ENCODE measurements at places on chromosomes 12 and 14.
A peak's percentile ranks its signal among the peaks of the same experiment; 100 is the strongest.

GRCh38 chr14:38363217-38363616 is 107.3 kb upstream of the CLEC14A start:
- no peak for DNase-seq

DNA sequence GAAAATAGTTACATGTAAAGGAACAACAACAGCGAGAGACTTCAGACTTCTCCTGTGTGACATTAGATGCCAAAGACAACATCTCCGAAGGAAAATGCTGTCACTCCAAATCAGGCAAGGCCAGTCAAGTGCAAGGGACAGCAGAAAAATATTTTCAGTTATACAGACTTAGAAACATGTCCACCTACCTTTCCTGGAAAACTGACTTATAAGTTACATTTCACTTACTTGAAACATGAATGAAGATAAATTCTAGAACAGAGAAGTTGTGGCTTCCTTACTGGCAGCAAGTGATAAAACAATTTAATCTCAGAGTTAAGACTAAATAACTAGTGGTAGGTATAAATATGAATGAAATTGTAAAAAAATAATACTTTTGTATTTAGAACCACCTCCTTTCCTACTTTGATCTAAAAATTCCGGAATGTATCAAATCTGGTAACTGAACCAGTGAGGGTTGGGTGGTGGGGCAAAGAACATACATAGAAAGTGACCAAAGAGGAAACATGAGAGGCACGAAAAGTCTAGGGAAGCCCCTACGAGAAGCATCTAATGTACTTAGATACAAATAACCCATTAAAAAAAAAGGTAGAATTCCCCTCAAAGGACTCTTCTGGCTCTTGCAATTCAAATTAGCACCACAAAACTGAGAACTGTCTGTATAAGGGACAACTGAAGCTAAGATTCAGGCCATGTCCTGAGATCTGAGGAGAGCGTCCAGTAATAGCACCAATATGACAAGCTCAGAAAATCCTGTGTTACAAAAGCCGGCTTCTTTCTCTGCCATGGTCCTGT is 21.2 kb downstream of the MTHFD1 start:
- DNase-seq = no peak

GRCh38 chr12:95198914-95199313 is 18.4 kb downstream of the FGD6 start:
- no peak for DNase-seq

DNA sequence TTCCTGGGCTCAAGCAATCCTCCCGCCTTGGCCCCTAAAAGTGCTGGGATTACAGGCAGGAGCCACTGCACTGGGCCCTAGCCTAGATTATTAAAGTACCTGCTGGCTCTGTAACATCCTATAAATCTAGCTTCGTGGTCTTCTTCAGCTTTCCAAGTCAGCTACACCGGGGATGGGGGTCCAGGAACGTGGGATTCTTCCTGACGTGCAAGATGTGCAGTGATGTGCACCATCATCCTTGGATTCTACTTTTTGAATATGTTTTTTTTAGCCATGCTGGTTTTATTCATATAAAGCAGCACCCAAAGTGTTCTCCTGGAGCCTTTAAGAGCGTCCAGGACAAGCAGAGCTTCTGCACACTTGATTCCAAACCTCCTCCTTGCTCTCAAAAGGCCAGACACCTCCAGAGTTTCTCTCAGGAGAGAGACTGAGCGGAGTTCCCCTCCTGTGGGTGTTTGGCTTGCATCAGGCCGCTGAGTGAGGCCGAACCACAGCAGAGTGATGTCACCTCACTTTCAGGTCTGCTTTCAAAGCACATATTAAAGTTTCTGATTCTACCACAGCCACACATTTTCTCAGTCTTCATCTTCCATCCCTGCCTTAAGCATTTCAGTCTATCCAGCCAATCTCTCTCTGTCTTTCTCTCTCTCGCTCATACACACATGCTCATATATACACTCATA is 33.4 kb downstream of the VCPKMT start:
- DNase-seq = peak; percentile 75

- DNase-seq = no peak
These were observed 267.7 kb downstream of the KCNH5 start for GRCh38 chr14:62777510-62777909.

DNA sequence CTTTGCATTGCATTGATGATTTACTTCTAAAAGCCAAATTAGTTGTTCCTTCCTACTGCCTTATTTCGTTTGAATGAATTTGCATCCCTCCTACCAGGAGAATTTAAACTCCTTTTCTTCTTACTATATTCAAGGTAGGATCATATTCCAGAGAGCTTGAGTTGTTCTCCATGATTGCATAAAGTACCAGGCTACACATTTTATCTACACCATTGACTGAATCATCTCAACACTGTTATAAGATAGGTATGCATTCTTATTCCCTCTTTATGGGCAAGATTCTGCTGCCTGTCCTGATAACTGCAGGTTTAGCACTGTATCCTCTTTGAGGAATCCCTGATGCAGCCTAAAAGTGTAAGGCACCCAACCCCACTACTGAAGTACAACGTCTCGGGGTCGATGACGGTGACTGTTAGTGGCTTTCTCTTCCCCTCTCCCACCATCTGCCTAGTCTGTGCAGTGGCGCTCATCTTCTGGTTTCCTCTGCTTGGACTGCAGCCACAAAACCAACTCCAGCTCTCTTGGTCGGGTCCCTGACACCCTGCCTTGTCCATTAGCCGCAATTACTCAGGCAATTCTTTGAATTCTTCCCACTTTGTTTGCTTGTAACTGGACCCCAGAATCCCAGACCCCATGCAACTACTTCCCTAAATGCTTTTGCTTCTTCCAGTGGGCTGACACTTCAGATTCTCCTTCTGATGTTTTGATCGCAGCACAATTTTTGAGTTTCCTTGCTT is 44.4 kb upstream of the STXBP6 start:
- no peak for DNase-seq

- no peak for DNase-seq
These were observed 1140.5 kb downstream of the GALC start for GRCh38 chr14:86852530-86852929.

DNA sequence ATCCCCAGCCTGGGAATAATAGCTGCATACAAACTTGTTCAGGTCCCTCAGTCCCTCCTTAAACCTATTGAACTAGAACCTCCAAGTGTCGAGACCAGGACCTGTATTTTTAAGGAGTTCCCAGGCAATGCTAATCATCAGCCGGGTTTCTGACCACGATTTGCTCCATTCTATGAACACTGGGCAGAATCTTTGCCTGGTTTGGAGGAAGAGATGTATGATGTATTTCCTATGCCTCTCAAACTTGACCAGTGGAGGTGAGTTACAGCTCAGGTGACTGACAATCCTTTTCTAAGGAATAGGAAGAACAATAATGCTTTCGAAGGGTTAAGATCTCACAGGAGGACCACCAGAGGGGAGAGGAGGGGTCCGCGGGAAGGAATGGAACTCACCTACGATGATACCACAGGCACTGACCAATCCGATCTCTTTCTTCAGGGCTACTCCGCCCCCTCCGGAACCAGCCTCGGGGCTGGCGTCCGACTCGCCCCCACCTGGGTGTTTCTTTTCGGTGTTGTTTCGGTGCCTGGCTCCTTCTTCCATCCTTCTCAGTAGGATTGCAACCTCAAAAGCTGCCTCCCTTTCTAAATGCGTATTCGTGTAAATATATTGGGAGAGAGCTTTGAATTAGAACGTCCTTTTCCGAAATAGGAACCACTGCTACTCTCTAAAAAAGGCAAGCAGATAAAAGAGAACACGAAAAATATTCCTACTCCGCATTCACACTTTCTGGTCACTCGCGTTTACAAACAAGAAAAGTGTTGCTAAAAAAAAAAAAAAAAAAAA is 895 bp downstream of the SLC7A8 start:
- peak; percentile 49 for DNase-seq

DNA sequence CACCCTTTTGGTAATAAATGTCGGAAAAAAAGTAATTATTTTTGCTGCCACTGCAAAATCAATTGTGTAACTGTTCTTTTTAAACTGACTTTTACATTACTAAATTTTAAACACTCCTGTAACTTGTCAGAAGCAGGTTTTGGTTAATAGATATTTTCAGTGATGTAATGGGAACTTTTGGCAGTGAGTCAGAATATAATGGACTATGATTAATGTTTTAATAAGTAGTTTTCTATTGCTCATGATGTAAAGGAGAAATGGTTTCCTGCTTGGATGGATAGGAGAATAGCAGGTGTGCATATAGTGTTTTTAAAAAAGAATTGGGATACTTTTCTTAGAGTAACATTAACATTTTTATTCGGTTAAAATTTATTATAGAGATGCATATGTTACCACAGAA is 58.8 kb downstream of the TRMT5 start:
- no peak for DNase-seq

DNA sequence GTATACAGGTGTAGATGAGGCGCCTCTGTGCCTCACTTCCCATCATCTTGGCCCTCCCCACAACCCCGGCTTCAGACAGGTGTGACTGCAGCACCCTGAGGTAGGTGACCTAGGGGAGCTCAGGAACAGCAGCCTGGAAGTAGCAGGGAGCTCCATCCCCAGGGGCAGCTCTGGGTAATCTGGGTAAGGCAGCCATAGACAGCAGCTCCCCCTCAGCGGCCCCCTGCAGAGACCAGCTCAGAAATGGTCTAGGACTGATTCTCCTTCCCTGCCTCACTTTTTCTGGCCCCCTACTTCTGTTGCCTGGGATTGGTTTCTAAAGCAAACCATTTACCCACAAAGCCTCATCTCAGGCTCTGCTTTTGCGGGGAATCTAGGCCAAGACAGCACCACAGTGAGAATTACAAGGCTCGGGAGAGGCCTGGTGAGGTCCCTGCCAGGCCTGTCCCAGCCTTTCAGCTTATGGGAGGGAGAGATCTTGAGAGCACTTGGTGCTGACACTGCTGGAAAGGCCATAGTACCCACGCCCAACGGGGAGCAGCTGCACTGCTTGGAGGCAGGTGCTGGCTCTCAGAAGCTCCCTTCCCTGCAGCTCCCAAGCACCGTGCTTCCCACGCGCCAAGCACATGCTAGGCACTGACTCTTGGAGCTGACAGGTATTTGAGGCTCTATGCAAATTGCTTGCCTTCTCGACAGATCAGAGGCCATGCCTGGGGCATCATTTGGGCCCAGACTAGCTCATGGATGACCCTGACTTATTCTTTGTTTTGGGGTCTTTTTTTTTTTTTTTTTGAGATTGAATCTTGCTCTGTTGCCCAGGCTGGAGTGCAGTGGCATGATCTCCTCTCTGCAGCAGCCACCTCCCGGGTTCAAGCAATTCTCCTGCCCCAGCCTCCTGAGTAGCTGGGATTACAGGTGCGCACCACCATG is 45.1 kb upstream of the TRAF3 start:
- no peak for DNase-seq

DNA sequence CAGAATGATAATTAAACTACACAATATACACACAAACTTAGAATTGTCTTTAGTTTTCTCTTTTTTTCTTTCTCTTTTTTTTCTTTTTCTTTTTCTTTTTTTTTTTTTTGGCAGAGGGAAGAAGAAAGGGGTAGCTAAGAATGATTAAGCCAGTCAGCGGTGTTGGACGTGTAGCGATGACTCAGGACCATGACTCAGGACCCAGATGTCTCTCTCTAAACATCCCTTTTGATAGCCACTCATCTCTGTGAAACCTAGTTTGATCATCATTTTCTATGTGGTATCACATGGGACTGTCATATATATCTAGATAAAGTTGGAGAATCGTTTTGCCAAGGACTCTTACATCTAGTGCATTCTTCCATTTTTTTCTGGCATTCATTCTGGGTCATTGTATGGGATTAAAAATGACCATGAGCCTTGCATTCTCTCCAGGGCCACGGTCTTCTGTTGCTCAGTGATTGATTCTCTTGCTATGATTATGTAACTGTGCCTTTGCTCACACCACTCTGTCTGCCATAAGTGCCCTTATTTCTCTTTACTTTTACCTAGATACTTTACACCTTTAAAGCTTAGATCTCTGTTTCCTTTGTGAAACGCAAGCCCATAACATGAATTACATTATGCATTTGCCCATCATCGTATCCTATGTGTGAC is 26.6 kb upstream of the NRXN3 start:
- DNase-seq = no peak

DNA sequence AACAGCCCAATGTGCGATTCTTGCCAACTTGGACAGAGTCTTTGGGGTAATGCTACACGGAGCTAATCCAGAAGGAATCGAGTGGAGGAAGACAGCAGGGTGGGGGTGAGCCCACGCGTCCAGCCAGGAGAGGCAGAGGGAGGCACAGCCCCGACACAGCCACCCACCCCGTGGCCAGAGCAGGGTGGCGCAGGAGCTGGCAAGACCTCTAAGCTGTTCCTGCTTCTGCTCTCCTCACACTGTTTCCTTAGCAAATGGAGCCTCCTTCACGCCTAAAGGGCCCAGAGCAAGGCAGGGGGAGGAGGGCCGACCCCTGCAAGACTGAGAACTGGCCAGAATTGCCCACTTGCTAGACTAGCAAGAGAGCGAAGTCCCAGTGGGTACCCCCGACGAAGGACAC is 91.5 kb downstream of the FBXL14 start:
- no peak for DNase-seq

DNA sequence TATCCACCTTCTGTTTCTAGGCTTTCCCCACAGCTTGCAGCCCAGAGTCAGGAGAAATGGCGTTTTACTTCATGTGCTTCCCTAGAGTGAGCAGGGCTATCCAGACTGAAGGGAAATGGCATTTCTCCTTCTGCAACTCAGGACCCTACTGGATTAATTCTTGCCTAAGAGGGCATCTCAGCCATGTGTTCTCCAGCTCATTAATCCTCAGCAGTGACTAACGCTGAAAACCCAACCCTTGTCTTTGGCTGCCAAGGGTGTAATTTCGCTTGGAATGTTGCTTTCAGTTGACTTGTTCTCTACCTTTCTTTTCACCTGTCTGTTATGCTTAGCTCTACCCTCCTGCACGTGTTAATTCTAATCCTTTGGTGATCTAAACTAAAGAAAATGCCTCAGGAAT is 21.0 kb upstream of the EMP1 start:
- DNase-seq = no peak

- DNase-seq = no peak
These were observed 11.1 kb downstream of the BEST3 start for GRCh38 chr12:69688021-69688420.

DNA sequence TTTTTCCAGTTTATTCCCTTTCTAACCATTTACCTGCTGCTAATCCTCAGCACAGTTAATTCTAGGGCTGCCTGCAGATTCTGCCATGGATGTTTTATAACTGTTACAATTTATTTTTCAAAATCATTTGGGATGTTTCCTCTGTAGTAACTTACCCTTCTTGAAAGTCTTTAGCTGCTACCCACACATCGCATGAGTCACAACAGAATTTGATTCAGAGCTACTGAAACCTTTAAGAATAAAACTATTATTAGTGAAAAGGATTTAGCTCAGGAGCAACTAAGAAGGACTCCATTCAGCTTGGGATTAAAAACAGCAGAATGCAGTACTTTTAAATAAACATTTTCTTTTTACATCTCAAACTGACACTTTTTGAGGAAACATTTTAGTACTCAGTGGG is 41.7 kb upstream of the RGS6 start:
- DNase-seq = no peak

GRCh38 chr12:106188256-106188655 is 49.5 kb upstream of the NUAK1 start:
- no peak for DNase-seq

- no peak for DNase-seq
These were observed 2.7 kb upstream of the KLC1 start for GRCh38 chr14:103626146-103626850.
